ENCODE measurements at places on chromosomes 2 and 18. TPM values are rescaled to one million over a fixed set of nuclear protein-coding genes. Genes with fewer than 3 reads are reported as not detected.

Gene KLHL14
- 0.35 TPM for total RNA-seq

Gene MERTK
- total RNA-seq, result 12.2 TPM

Gene VAMP8
- 78.8 TPM for total RNA-seq

Gene ACMSD
- not detected for total RNA-seq

Gene CDCA7
- 18.4 TPM for total RNA-seq

GRCh38 chr18:30487962-30488361 lies 554.6 kb downstream of the DSC3 start:
- DNase-seq, result no peak

GRCh38 chr2:207787800-207788199 lies 18.1 kb upstream of the FZD5 start:
- DNase-seq, result no peak

GRCh38 chr18:71942433-71942832 lies 601.7 kb downstream of the CBLN2 start:
- no peak for DNase-seq

- no peak for DNase-seq
Observed at GRCh38 chr2:136765256-136766072, at the start of gene THSD7B. THSD7B (plus strand) TSS chr2:136765545; CDS start chr2:136882179, 116,634 bp downstream.

GRCh38 chr2:121326628-121327027 lies 41.6 kb upstream of the TFCP2L1 start:
- DNase-seq, result no peak

DNA sequence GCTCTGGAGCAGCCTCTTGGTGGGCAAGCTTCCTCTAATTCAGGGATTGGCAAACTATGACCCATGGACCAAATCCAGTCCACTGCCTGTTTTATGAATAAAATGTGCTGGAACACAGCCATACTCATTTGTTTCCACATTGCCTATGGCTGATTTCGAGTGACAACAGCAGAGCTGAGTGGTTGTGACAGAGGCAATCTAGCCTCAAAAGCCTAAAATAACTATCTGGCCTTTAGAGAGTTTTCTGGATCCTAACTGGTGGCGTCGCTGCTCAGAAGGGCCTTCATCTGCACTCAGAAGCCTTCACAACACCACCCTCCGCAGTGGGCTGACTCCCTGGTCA lies 147.1 kb downstream of the CCBE1 start:
- DNase-seq, result no peak

- DNase-seq, result no peak
Observed at GRCh38 chr18:7158216-7158615, 40.6 kb upstream of the LAMA1 start.
